ENCODE measurements at places on chromosomes 5 and 9. TPM values are rescaled to one million over a fixed set of nuclear protein-coding genes. Genes with fewer than 3 reads are reported as not detected.

DNA sequence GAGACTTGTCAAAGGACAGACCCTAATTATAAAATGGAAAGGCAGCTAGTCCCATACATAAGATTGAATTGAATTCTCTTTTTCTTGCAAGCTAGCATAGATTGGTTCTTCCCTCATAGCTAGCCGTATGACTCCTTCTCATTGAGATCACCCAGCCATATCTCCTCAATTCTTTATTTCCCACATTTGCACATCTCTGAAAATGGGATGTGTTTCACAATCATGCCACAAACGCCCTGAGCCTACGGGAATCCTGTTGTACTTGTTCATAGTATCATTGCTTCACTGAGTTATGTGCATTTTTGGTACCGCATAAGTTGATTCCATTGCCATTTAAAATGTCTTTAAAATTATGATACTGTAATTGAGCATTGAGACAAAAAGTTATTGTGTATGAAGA lies 90.5 kb downstream of the PCSK1 start:
- H3K4me1 ChIP-seq: no peaks in the 10 kb centered on the region
- no peak overlapping the region for H3K4me3 ChIP-seq
- H3K27me3 ChIP-seq: no peaks in the 10 kb centered on the region
- no peak overlapping the region for H3K27ac ChIP-seq
- no peak for DNase-seq

DNA sequence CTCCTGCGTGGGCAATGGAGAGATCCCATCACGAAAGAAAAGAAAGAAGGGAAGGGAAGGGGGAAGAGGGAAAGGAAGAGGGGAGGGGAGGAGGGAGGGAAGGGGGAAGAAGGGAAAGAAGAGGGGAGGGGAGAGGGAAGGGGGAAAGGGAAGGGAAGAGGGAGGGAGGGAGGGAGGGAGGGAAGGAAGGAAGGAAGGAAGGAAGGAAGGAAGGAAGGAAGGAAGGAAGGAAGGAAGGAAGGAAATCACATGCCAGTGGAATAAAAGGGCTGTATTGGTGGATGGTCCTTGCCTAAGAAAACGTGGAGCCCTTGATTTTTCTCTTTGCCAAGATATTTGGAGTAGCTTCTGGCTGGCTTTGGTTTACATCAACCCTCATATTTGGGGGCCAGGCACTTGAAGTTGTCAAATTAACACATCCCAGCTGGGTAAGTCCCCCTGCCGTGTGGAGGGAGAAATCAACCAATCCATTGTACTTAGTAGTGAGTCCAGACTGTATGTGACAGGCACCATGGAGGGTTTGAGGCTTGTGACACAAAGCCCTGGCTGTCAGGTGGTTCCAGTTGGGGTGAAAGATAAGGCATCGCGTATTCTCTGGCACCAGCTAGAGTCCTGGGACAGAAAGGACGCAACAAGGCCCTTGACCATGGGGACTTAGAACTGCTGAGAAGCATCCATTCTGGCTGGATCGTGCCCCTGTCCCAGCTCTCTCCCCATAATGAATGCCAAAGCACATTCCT lies 23.7 kb downstream of the IDNK start:
- no peaks in the 10 kb centered on the region for H3K4me1 ChIP-seq
- H3K4me3 ChIP-seq: no peak overlapping the region
- no peak for DNase-seq
- no peak overlapping the region for H3K27ac ChIP-seq

- peaks cover 11% of the 10 kb centered on the region for H3K4me1 ChIP-seq
- H3K27ac ChIP-seq: no peak overlapping the region
- no peak overlapping the region for H3K4me3 ChIP-seq
- peaks cover 4% of the 10 kb centered on the region for H3K27me3 ChIP-seq
These were observed 3.6 kb upstream of the SARDH start for GRCh38 chr9:133741716-133742115.

GRCh38 chr5:174817610-174818009 lies 93.2 kb downstream of the MSX2 start:
- H3K27me3 ChIP-seq: no peaks in the 10 kb centered on the region
- H3K4me1 ChIP-seq: no peaks in the 10 kb centered on the region
- H3K36me3 ChIP-seq: no peaks in the 10 kb centered on the region
- no peak for DNase-seq
- H3K4me3 ChIP-seq: no peak overlapping the region

DNA sequence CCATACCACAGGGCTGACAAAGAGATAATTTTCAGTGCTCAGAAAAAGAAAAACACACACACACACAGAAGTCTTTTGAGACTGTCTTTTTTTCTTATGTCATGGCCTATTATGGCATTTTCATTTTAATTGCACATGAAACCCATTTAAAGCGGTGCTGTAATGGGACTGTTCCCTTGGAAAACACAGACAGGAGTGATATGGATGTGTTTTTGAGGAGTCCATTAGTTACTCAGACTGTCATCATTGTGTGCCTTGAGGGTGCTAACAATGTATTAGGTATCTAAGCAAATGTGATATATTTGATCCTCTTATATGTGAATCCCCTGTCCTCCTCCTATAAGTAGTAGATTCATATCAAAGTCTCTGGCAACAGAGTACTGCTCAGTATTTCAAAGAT lies 642.0 kb upstream of the WWC1 start:
- H3K36me3 ChIP-seq: no peaks in the 10 kb centered on the region
- no peak overlapping the region for H3K27ac ChIP-seq
- peaks cover 24% of the 10 kb centered on the region for H3K4me1 ChIP-seq
- DNase-seq: no peak

- no peaks in the 10 kb centered on the region for H3K36me3 ChIP-seq
- no peak overlapping the region for H3K27ac ChIP-seq
- peaks cover 12% of the 10 kb centered on the region for H3K4me1 ChIP-seq
- peak; percentile 44 for DNase-seq
These were observed 53.3 kb upstream of the ARL15 start for GRCh38 chr5:54363669-54364068.

- no peak overlapping the region for H3K27ac ChIP-seq
- H3K4me1 ChIP-seq: no peaks in the 10 kb centered on the region
- no peak for DNase-seq
- no peaks in the 10 kb centered on the region for H3K36me3 ChIP-seq
- H3K4me3 ChIP-seq: no peak overlapping the region
These were observed 8.8 kb downstream of the SLC12A7 start for GRCh38 chr5:1103093-1103492.

GRCh38 chr9:69502671-69503301 lies 169.4 kb downstream of the APBA1 start:
- H3K27me3 ChIP-seq: no peaks in the 10 kb centered on the region
- H3K36me3 ChIP-seq: no peaks in the 10 kb centered on the region
- DNase-seq: peak; percentile 49
- H3K4me3 ChIP-seq: no peak overlapping the region
- H3K27ac ChIP-seq: no peak overlapping the region
- H3K4me1 ChIP-seq: peaks cover 8% of the 10 kb centered on the region

DNA sequence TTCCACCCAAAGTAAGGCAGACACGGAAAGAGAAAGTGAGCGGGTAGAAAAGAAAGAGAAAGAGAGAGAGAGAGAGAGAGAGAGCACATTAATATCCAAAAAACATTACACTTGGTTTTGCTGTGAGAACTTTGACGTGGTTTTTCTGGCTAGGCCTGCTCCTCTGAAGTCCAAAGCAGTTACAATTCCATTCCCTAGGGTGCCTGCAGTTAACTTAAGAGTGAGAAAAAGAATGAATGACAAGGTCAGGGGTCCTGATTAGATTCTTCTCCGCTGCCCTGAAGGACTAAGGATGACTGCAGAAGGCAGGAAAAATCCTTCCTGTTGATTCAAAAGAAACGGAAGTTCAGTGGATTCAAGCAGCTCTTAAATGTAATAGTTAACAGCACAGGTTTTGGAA lies 589.8 kb downstream of the PRELID2 start:
- H3K36me3 ChIP-seq: no peaks in the 10 kb centered on the region
- H3K27ac ChIP-seq: peak overlapping the region; percentile 16
- H3K4me1 ChIP-seq: no peaks in the 10 kb centered on the region
- no peaks in the 10 kb centered on the region for H3K27me3 ChIP-seq

DNA sequence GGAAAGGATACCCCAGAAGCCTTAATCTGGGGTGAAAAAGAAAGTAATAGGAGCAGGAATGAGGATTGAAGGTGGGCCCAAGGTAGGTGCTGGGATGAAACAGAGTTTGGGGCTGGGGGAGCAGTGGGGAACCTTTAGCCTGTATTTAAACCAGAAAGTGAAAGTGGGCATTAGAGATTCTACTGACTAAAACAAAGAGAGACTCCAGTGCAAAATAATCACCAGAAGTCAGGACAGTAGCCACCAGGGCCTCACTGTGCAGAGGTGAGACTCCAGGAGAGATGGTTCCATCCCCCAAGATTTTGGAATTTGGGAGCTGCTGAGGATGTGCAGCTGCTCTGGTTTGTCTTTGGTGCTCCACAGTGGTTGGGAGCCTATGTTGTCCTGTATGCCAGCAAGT lies 13.1 kb downstream of the DNAJB5 start:
- DNase-seq: no peak
- H3K27ac ChIP-seq: no peak overlapping the region
- H3K4me1 ChIP-seq: peaks cover 16% of the 10 kb centered on the region
- no peaks in the 10 kb centered on the region for H3K27me3 ChIP-seq

GRCh38 chr5:37801521-37801920 lies 38.3 kb downstream of the GDNF start:
- H3K4me3 ChIP-seq: no peak overlapping the region
- no peaks in the 10 kb centered on the region for H3K4me1 ChIP-seq
- H3K27me3 ChIP-seq: peaks cover 2% of the 10 kb centered on the region
- DNase-seq: no peak

DNA sequence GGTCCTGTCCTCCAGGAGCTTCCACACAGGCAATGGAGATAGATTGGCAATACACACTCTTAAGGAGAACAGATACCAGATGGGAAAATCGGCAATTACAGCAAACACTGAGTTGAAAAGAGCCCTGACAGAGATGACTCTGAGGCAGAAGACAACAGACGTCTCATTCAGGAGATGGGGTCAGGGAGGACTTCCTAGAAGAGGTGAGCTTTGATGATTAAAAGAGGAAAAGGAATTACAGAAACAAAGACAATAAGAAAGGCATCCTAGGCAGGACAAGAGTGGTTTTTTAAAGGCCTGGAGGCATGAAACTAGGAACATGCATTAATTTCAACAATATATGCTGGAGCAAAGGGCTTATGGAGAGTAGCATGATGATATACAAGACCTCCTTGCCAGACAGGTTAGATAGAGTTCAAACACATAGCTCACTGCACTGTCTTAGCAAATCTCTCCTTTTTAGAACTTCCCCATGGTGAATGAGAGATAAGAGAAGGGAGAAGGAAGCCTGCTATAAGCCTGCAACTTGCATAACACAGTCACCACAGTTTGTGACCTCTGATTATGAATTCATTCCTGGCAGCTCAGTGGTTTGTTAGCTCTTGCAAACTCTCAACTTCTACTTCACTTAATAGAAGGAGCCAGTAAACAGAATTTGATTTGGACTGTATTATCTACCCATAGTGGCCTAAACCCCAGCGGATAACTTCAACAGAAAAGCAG lies 48.5 kb downstream of the SIL1 start:
- no peaks in the 10 kb centered on the region for H3K36me3 ChIP-seq
- H3K27ac ChIP-seq: no peak overlapping the region
- H3K27me3 ChIP-seq: no peaks in the 10 kb centered on the region
- H3K4me3 ChIP-seq: no peak overlapping the region
- peak; percentile 82 for DNase-seq

GRCh38 chr9:94083384-94083783 lies 880 bp upstream of the PTPDC1 start:
- H3K27me3 ChIP-seq: no peaks in the 10 kb centered on the region
- no peak overlapping the region for H3K4me3 ChIP-seq
- H3K27ac ChIP-seq: no peak overlapping the region
- peaks cover 10% of the 10 kb centered on the region for H3K4me1 ChIP-seq
- no peak for DNase-seq

DNA sequence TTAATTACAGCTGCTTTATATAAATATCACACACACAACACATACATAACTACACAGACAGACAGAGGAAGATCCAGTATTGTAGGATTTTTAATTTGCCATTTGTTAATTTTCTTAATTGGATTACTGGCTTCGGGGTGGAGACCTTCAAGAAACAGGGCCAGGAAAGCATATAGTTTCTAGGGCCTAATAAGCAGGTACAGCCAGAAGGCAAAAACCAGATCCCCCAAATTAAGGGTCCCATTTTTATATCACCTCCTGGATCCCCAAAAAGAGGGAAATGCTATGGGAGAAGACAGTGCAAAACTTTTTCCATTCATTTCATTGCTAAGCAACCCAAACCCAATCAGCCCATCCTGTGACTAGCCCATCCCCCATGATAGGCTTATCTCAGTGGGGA lies 373.3 kb upstream of the FAM174A start:
- no peaks in the 10 kb centered on the region for H3K36me3 ChIP-seq
- no peaks in the 10 kb centered on the region for H3K4me1 ChIP-seq
- H3K27me3 ChIP-seq: no peaks in the 10 kb centered on the region
- no peak overlapping the region for H3K27ac ChIP-seq
- no peak for DNase-seq

DNA sequence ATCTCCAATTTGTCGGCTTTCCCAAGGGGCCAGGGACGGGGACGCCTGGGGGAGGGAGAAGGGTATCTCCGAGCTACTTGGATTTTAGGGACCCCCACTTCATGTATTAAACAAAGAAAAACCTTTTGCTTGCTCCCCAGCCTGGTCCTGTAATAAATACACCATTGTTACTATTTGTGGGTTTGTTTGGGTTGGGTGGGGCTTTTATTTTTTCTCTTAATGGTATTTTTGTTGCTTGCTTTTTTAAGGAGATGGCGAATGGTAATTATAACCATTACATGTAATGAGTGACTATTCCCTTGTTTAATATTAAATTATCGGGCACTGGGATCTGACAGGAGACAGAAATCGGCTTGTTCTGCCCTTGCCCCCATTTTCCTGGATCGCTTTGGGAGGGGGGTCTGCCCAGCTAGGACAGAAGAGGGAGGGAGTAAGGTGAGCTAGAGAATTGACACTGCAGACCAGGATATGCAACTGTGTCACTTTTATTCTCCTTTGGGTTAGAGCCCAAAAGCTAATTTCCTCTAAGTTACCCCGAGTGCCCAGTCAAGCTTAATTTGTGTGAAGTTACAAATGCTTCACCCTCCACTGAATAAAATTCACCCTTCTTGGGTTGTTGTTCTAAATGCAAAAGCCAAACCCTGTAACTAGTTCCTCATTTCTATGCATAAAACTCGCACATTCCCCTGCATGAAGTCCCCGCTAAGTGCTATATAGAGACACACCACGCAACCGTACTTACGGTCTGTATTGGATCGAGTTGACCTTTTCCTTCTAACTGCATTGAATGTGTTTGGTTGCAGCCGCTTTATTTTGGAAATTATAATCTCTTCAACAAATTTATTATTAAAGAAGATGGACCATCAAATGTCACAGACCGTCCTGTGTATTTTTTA lies 1.6 kb upstream of the ZNF608 start:
- DNase-seq: no peak
- peak overlapping the region; percentile 96 for H3K27ac ChIP-seq
- H3K4me1 ChIP-seq: peaks cover 23% of the 10 kb centered on the region
- H3K4me3 ChIP-seq: peak overlapping the region; percentile 76
- H3K27me3 ChIP-seq: no peaks in the 10 kb centered on the region
- no peaks in the 10 kb centered on the region for H3K36me3 ChIP-seq

GRCh38 chr5:133147815-133148567 lies 96.2 kb downstream of the HSPA4 start:
- no peaks in the 10 kb centered on the region for H3K27me3 ChIP-seq
- H3K4me3 ChIP-seq: no peak overlapping the region
- H3K36me3 ChIP-seq: no peaks in the 10 kb centered on the region
- peak; percentile 12 for DNase-seq
- H3K4me1 ChIP-seq: no peaks in the 10 kb centered on the region

- no peaks in the 10 kb centered on the region for H3K4me1 ChIP-seq
- H3K27ac ChIP-seq: no peak overlapping the region
- no peaks in the 10 kb centered on the region for H3K27me3 ChIP-seq
- no peak for DNase-seq
- H3K36me3 ChIP-seq: no peaks in the 10 kb centered on the region
These were observed 508.6 kb upstream of the FAM174A start for GRCh38 chr5:100026606-100027005.

LCN12 gene
- not detected for total RNA-seq

BHMT gene
- total RNA-seq: not detected

CNTNAP3 gene
- 2.7 TPM for total RNA-seq

AP3S1 gene
- total RNA-seq: 108 TPM

STRBP gene
- 13.1 TPM for total RNA-seq

ZFYVE16 gene
- 48.8 TPM for total RNA-seq

CDH6 gene
- total RNA-seq: 90.1 TPM

Data from astrocyte (in vitro differentiated cells and primary cell).